ENCODE measurements at places on chromosomes 5 and 9.

GRCh38 chr5:79436224-79436623 lies 77.7 kb downstream of the HOMER1 start:
- no peak for DNase-seq

DNA sequence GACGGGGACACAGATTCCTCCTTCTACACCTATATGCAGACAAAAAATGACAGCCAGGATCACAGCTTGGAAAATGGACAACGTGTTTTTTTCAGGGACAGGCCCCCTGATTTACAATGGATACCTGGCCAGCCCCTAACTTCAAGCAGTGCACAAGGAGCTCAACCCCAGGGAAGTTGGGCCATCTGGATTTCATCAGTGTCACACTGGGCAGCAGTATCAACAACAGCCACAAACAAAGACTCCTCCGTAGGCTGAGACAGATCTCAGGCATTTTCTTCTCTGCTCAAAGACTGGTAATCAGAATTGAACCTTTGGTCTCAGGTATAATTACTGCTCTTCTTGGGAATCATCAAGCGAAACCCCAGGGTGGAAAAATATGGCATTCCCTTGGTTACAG lies 374.0 kb downstream of the ZNF608 start:
- DNase-seq = no peak

DNA sequence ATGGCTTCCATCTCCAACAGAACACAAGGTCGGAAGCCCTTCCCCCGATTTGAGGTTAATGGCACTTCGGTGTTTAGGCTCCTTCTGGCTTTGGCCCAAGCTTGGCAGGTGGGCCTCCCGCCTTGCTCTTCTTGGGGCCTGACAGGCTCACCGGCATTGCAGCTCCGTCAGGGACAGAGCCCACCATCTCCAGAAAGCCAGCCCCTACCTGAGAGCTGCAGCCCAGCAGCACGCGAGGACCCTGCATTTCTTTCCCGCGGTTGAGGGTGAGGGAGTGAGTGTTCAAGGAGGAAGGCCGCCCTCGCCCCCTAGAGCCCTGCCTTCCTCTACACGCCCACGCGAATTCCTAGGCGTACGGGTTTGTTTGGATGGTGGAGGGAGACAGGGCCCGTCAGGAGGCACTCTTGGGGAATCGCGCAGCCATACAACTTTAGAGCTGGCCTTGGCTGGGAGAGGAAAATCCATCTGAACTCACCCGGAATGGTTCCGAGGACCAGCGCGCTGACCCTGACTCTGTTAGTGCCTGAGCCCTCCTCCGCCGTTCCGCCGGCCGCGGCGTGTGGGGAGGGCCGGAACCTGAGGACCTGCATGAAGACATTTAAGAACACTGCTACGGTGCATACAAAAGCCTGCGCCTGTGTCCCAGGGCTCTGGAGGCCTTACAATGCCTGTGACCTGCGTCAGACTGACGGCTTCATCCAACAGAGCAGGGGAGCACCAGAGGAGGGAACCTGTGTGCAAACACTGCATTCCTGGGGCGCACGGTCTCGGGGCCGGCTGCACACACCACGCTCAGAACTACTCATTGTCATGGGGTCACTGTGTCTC lies 73.8 kb downstream of the MRPL36 start:
- DNase-seq = no peak

DNA sequence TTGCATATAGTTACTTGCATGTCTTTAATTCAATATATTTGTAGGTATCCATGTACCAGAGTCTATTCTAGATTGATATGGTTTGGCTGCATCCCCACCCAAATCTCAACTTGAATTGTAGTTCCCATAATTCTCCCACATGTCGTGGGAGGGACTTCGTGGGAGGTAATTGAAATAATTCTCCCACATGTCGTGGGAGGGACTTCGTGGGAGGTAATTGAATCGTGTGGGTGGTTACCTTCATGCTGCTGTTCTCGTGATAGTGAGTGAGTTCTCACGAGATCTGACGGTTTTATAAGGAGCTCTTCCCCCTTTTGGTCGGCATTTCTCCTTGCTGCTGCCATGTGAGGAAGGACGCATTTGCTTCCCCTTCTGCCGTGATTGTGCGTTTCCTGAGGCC lies 16.5 kb downstream of the FBXL7 start:
- no peak for DNase-seq

DNA sequence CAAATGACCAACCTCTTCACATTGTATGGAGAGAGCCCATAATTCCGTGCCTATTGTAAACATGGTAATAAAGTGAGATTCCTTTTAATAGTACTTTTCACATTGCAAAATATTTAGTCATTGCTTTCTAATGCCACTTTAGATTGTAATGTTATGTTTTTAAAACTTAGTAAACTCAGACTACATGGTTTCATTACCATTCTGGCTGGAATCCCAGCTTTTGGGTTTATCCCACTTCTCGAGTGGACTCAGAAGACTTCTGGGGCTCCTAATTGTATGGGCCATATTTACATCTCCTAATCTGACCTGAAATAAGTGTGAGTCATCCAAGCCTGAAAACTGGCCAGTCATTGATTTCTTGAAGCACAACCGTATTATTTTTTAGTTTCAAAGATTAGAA lies 217.6 kb downstream of the CAAP1 start:
- DNase-seq = no peak

DNA sequence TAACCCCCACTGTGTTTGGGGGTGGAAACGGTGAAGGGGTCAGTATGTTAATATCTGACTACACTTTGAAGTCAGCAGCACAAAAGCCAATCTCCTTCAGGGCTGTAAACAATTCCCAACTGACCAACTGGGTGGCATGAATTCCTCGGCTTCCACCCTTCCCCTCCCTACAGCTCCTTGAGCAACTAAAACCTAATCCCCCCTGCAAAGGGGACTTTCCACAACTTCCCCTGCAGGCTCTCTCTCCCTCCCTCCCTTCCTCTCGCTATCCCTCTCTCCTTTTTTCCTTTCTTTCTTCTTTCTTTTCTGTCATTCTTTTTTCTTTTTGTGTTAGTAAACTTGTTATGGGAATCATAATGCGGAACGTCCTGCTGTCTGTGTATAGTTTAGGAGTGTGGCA lies 65.1 kb upstream of the PTCH1 start:
- DNase-seq = no peak

DNA sequence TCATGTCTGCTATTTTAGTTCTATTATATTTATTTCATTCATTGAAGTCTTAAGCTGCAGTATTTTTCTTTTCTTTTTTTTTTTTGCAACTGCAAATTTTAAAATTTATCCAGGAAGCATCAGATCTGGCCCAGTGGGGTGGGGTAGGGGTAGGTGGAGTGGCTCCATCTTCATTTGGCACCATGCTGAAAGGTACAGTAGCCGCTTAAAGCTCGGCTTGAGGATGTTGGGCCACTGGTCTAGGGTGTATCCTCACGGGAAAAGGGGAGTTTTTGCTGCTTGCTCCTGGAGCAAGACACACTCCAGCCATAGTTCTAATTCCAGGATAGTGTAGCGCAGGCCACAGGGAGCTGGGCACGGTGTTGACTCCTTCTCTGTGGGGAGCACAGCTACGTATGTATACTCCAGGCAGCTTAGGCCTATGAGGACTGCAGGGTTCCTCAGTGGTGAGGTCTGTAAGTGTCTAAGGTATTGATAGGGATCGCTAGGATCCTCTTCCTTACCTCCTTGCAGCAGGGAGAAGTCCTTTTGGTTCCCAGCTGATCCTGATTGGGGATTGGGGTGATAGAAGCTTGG lies 22.7 kb downstream of the RCL1 start:
- DNase-seq = no peak

DNA sequence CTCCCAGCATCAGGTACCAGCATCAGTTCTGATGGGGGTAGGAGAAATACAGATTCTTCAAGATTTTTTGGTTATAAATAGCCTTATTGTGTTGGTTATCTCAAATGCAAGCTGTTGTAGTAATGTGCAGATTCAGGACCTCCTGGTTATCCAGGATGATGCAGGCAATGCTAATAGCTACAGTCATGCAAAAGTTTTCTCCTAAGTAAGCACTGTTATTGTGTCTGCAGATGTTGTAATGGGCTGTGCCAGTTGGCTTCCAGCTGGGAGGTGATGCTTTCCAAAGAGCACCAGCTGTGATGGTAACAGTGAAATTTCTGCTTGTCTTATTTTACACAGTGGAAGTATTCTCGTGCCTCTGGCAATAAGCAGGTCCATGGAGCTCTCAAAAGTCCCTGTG lies 719.2 kb upstream of the CTNND2 start:
- DNase-seq = no peak

- DNase-seq = no peak
Observed at GRCh38 chr5:31511305-31511704, 20.6 kb downstream of the DROSHA start.

DNA sequence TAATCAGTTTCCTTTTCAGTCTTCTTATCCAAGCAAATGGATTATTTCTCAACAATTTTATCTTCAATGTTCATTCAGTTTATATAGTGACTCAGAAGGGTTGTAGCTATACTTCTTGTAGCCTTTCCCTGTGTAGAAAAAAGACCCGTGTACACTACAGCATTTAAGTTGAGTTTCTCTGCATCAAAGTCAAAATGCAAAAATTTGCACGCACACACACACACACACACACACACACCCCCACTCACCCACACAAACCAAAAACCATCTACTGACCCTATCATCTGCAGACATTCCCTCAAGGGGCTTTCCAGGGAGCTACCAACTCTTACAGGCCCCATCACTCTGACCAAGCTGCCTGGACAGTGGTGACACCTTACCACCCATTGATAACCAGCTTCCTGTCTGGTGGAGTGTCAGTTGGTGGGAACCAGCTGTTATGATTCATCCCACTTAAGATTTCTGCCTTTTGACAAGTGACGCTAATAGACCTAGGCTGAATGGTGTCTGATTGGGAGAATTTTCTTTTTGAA lies 12.2 kb upstream of the ELL2 start:
- no peak for DNase-seq

GRCh38 chr5:148558892-148559291 lies 95.4 kb downstream of the HTR4 start:
- no peak for DNase-seq

GRCh38 chr9:104977580-104977979 lies 49.6 kb upstream of the ABCA1 start:
- no peak for DNase-seq

DNA sequence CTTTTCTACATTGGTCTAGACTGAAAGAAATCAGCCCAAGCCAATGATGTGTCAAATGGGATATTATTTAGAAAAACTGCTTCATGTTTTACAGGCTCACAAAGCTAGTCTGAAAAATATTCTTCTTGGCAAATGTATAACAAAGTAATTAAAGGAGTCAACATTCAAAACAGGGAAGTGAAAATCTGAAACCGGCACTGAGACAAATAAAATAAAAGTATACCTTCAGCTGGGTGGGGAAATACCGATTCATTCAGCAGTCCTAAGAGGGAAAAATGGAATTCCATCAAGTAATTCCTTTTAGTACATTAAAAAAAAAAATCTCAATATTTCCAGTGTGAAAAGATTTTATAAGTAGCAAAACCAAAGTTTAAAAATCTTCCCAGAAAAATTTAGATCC lies 259.6 kb upstream of the SLC24A2 start:
- no peak for DNase-seq

GRCh38 chr5:154316223-154316935 lies 125.8 kb downstream of the GALNT10 start:
- no peak for DNase-seq

DNA sequence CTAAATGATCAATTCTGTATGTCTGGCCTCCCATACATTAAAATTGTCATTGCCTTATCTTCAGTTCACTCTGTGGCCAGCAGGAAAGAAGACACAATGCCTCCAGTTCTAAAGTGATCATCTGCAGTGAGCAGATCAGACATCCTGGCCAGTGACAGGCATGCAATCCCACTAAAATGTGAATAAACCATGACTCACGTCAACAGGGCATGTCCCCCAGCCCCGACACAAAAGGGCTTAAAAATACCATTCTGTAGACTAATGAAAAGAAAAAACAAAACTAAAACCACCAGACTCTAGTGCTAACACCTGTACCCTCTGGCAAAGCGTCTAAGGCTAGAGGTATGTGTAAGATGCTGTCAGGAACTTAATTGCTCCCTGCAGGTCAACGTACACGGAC lies 38.5 kb downstream of the DDX31 start:
- no peak for DNase-seq

DNA sequence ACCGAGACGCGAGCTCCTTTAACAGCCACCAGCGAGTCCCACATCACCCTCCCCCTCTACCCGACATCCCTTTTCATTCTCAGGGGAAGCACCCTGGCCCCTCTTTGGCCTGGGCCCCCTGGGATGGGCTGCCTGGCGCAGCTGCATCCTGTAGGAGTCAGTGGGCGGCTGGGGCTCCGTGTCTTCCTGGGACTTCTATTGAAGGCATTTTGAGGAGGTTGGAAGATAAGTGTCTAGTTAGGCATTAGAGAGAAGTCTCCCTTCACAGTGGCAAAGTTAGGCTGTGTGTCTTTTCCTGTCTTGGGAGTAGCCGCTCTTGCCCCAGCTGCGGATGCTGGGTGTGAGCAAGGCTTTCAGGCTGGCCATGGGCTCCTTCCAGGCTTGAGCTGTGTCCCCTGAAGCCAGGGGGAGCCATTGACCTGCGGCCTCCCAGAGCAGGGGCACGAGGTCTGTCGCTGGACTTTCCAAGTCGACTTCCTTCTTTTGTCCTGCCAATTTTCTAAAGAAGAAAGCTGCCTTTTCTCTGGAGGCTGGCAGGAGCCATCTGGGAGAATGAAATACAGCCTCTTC lies 18.6 kb upstream of the NKD2 start:
- DNase-seq = no peak

DNA sequence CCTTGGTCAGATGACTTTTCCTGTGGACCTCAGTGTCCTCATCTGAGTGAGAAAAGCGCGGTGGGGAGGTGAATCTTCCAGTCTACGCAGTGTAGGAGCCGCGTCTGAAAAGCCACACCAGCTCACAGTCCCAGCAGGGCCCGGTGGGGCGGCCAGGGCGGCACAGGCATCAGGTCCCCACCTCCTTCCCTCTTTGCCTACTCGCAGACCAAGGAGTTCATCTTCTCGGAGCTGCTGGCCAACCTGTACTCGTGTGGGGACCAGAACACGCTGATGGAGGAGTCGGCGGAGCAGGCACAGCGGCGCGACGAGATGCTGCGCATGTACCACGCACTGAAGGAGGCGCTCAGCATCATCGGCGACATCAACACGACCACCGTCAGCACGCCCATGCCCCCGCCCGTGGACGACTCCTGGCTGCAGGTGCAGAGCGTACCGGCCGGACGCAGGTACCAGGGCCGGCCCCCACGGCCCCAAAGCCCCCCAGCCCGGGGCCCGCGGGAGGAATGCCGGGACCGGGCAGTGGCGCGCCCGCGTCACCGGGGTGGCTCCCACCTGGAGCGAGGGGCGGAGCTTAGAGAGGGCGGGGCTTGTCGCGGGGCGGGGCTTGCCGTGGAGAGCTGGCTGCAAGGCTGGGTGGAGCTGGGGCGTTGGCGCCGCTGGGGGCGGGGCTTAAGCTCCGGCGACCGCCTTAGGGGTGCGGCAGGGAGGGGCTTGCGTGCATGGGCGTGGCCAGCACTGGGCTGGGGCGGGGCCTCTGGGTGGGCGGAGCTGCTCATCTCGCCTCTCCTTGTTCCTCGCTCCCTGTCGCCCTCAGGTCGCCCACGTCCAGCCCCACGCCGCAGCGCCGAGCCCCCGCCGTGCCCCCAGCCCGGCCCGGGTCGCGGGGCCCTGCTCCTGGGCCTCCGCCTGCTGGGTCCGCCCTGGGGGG lies 25.6 kb downstream of the GOLGA2 start:
- DNase-seq = no peak

All from KG1 (cell line).